ENCODE measurements at places on chromosomes 13 and 19. TPM values are rescaled to one million over a fixed set of nuclear protein-coding genes. Genes with fewer than 3 reads are reported as not detected.

Gene C19orf38
- 0.63 TPM for total RNA-seq

- no peak for DNase-seq
Observed at GRCh38 chr13:97298816-97299215, 76.7 kb downstream of the MBNL2 start.

- DNase-seq: no peak
Observed at GRCh38 chr13:79448413-79448812, 32.5 kb upstream of the NDFIP2 start.

DNA sequence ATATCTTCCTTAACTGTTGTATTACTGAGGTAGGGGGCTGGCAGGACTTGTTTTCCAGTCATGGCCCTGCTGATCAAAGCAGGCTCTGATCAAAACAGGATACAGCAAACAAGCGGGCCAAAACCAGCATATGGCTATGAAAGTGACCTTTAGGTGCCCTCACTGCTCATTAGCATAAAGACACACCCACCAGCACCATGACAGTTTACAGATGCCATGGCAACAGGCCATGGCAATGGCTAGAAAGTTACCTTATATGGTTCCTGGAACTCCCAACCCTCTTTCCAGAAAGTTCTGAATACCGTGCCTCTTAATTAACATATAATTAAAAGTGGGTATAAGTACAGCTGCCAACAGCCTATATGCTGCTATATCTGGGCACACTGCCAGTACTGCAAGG, 551.4 kb upstream of the SGCG start:
- no peak for DNase-seq

DNA sequence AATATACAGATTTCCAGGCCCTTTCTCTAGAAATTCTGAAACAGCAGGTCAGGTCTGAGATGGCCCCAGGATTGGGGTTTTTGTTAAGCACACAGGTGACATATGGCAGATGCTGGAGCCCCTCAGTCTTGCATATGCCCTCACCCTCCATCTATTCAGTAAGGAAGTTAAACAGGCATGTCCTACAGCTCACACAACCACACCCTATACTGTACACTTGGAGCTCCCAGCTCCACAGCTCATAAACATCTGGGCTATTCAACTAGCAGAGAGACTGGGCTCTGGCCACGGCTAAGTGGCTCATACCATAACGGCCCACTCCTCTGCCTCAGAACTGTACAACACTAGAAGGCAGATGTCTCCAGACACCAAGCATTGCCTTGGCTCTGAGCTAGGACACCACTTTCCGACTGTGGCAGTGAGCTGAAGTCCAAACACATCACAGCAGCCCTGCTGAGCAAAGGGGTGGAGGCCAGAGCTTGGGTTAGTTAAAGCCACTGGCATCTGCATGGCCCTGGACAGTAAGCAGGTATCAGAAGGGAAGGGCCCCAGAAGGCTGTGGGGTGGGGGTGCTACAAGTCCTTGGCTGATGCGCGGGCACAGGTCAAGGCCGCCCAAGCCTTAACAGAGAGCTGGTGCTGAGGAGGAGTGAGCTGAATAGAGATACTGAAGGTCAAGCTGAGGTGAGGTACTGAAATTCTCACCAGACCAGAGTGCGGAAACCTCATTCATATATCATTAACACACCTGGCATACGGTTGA, 79.1 kb downstream of the ABCC4 start:
- DNase-seq: no peak

Measured in HFFc6 (cell line).